Activated CD4-positive, alpha-beta memory T cell treated with anti-CD3 and anti-CD28 coated beads for 36 hours (primary cell): ENCODE measurements at places on chromosomes 12 and 14. TPM values are rescaled to one million over a fixed set of nuclear protein-coding genes. Genes with fewer than 3 reads are reported as not detected.

DNA sequence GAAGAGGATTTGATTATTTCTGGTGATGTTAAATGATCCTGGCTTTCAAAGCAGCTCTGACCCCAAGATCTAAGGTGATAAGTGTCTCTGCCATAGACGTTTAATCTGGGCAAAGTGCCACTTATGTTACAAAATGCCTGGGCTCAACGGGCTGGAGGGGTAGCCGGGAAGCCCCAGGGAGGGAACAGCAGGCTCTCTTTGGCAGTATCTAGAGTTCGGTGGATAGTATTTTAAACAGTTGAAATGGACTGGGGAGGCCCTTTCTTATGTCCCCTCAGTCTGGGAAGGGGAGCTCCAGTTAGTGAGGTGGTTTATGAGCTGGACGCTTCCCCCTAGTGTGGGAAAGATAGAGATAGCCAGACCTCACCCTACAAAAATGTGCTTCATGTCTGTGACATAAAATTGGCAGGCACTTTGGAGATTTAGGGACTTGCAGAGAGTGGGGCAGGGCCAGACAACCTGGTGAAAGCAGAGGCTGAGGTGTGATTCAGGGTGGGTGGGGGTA is 5.5 kb upstream of the HOXC11 start:
- H3K27me3 ChIP-seq, result peaks cover 91% of the 10 kb centered on the region
- no peak overlapping the region for H3K27ac ChIP-seq
- H3K4me1 ChIP-seq, result peaks cover 31% of the 10 kb centered on the region
- no peak for DNase-seq
- H3K4me3 ChIP-seq, result no peak overlapping the region

GRCh38 chr12:94689002-94689645 is 38.8 kb upstream of the TMCC3 start:
- no peak for DNase-seq
- H3K27me3 ChIP-seq, result peaks cover 5% of the 10 kb centered on the region
- H3K4me1 ChIP-seq, result peaks cover 2% of the 10 kb centered on the region
- H3K36me3 ChIP-seq, result no peaks in the 10 kb centered on the region
- H3K27ac ChIP-seq, result no peak overlapping the region

The SMCO2 gene
- 0.19 TPM for total RNA-seq

- peaks cover 59% of the 10 kb centered on the region for H3K36me3 ChIP-seq
- peaks cover 7% of the 10 kb centered on the region for H3K4me1 ChIP-seq
- H3K27me3 ChIP-seq, result no peaks in the 10 kb centered on the region
- no peak for DNase-seq
- no peak overlapping the region for H3K27ac ChIP-seq
These were observed 56.3 kb upstream of the SLC6A13 start for GRCh38 chr12:318759-319515.

The TSHR gene
- total RNA-seq, result not detected

GRCh38 chr14:90599339-90599738 is 202.5 kb downstream of the CALM1 start:
- H3K27ac ChIP-seq, result no peak overlapping the region
- no peaks in the 10 kb centered on the region for H3K4me1 ChIP-seq
- H3K27me3 ChIP-seq, result peaks cover 2% of the 10 kb centered on the region
- no peaks in the 10 kb centered on the region for H3K36me3 ChIP-seq
